ENCODE measurements at places on chromosomes 1 and 21.
A peak's percentile ranks its signal among the peaks of the same experiment; 100 is the strongest.

DNA sequence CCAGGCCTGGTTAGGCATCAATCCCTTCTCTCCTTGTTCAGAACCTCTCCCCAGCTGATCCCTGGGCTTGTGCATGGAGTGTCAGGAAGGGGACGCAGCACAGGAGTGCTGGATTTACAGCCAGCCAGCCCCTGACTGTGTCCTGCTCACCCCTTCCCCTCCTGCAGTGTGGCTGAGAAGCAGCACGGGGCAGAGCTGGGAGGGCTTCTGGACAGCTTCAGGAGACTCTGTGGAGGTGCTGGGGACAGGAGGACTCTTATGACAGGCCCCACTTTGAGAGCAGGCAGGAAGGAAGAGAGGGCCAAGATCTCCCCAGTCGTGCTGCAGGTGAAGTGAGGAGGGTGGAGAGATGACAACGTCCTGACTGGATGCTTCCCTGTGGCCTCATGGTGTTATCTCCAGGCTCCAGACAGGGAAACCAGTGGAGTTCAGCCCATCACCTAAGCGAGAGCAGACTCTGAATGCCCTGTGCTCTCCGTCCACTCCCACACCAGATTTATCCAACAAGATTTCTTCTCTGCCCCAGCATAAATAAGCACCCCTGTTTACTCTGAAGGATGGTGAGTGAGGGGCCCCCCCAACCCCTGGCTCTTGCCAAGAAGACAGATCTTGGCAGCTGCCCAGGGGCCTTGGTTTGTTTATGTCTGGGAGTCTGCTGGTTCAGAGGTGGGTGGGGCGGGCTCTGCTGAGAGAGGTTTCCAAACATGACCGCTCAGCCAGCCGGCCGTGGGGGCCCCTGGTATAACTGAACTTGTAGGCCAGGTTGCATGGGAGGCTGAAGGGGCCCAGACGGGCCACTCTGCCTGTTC, 21.3 kb downstream of the TMCC2 start:
- peak; percentile 66 for DNase-seq

DNA sequence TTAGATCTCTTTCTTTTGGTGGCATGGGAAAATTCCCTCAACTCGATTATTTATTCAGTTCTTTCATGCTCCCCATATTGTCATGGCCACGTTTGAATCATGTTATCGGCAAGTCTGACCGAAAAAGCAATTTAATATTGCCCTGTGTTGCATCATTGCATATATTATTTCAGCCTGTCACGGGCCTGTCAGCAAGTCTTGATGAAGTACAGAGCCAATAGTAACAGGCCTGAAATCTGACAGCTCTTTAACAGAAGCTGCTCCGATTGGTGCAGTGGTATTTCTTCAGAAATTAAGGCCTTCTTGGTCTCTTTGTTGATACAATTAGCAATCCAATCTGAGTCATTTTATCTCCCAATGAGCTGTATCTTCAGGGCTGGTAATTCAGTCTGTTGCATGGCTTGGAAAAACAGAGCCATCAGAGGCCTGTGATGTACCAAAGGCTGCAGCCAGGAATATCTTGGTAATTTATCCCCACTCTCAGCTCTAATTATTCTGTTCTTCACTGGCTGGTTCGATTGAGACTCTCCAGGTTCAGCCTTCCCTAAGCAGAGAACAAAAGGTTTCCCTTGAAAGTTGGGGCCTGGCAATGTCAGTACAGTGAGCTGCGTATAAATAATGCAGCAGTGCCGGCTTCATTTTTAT, 149.5 kb downstream of the FGGY start:
- DNase-seq: no peak

GRCh38 chr21:39597595-39597994, 15.1 kb upstream of the B3GALT5 start:
- no peak for DNase-seq

- no peak for DNase-seq
Observed at GRCh38 chr1:110235181-110235833, 25.2 kb downstream of the KCNC4 start.

GRCh38 chr1:36464605-36465393, 615 bp upstream of the MRPS15 start:
- DNase-seq: no peak

DNA sequence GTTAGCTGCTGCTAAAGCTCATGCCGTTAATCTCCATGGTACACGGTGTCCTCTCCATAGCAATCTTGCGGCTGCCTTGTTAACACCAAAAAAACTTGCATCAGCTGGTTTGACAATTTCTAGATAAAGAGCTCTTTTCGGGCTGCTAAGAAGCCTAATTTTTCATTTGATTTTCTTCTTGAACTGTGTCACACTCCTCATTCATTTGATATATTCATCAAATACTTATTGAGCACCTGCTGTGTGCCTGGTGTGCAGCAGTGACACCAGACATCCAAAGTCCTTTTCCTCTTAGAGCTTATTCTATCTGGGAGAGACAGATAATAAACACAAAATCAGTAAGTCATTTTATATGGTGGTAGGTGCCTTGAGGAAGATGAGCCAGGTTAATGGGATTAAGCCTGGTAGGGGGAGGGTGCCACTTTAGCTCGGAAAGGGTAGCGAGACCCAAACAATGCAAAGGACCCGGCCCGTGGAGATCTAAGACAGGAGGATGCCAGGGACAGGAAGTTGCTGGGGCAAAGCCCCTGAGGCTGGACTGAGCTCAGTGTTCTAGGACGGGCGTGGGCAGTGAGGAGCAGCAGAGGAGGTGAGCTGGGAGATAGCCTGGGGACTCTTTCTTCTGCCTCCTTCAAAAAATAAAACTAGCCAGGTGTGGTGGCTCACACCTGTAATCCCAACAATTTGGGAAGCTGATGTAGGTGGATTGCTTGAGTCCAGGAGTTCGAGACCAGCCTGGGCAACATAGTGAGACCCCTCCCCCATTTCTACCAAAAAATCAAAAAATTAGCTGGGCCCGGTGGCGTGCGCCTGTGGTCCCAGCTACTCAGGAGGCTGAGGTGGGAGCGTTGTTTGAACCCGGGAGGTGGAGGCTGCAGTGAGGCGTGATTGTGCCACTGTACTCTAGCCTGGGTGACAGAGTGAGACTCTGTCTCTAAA, 50.7 kb upstream of the LGALS8 start:
- DNase-seq: no peak

DNA sequence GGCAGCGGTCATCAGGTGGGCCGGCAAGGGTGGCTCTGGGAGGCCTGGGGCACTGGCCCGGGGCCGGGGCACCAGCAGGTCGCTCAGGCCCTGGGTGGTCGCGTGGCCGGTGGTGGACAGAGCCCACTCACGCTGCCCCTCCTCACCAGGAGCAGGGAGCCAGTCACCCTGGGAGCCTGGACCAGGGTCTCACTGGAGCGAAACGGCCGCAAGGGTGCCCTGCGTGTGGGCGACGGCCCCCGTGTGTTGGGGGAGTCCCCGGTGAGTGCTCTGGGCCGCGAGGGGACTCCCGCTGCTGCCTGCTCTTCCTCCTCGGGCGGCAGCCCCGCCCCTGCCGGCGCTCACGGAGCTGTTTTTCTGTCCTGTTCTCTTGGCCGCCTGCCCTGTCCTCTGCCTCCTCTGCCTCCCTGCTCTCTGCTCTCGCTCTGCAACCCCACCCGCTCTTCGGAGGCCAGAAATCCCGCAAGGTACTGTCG, 23.5 kb downstream of the RNF223 start:
- no peak for DNase-seq

- DNase-seq: peak; percentile 65
Observed at GRCh38 chr1:110106013-110106941, 6.0 kb upstream of the UBL4B start.

- peak; percentile 9 for DNase-seq
Observed at GRCh38 chr1:116024626-116025025, 48.3 kb downstream of the SLC22A15 start.

GRCh38 chr21:42102991-42103390, 31.9 kb downstream of the UMODL1 start:
- no peak for DNase-seq

DNA sequence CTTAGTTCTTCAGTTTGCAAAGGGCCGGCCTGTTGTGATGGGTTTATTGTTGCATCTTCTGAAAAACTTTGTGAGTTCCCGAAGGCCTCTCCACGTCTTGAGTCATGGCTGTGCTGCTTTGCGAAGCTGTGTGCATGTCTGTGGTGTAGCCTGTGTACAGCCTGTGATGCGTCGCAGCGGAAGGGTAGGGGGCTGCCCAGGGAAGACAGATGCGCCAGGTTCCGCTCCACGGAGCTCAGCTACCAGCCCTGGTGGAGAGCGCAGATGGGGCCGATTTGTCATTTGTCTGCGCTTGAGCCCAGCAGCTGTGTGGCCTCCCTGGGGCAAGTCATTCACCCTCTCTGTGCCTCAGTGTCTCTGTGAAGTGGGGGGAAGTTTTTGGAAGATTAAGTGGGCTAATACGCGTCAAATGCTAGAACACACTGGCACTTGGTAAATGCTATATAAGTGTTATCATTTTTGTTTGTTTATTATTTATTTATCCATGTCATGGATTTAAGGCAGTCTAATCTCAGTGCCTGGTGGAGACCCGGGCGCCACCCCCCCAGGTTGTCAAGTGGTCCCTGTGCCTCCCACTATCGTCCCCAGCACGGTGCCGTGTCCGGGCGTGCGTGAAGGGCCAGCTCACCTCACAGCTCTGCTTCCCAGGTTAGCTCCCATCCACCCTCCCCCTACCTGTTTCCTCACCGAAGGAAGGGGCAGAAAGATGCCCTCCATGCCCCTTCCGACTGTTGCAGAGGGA, 8.4 kb downstream of the PDE9A start:
- no peak for DNase-seq

DNA sequence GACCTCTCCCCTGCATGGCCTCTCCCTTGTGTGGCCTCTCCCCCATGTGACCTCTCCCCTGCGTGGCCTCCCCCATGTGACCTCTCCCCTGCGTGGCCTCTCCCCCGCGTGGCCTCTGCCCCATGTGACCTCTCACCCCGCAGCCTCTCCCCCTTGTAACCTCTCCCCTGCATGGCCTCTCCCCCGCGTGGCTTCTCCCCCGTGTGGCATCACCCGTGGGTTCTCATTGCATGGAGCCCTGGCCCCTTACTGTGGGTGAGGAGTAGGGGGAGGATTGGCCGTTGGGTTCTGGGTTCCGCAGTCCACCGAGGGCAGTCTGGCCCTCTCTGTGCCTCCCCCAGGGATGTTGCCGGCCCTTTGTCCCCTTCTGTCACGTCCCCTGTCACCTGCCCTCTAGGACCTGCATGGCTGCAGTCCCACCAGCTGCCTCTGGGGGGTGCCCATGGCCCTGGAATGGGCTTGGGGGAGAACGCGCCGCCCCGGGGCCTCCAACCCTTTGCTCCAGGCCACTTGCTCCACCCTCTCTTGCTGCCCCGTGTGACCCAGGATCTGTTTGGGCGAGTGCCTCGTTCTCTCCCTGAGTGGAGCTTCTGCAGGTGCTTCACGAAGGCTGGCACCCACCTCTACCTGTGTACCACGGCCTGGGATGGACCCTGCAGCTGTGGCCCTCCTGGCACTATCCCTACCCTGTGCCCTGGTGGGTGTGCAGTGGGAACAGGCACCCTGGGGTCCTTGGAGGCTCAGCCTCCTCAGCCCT, 21.3 kb downstream of the RRP1 start:
- DNase-seq: peak; percentile 87

GRCh38 chr1:1406101-1406820, 832 bp downstream of the MRPL20 start:
- peak; percentile 70 for DNase-seq

DNA sequence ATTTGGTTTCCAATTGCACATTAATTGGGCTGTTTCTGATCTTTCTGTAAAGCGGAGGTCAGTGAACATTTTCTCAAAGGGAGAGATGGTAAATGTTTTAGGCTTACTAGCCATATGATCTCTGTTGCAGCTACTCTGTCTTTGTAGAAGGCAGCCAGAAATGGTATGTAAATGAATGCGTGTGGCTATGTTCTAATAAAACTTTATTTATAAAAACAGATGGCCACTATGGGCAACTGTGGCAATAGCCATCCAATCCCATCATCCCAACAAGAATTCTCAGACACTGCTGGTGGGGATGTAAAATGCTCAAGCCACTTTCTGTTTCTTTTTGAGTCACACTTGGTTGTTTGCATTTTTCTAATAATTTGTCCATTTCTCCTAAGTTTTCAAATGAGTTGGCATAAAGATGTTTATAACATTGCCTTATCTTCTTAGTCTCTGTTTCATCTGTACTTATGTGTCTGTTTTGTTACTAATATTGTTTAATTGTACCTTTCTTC, 448.8 kb upstream of the VAMP3 start:
- no peak for DNase-seq
